Substantia nigra (tissue), 51 donors: ENCODE measurements at places on chromosomes 5 and 9.

DNA sequence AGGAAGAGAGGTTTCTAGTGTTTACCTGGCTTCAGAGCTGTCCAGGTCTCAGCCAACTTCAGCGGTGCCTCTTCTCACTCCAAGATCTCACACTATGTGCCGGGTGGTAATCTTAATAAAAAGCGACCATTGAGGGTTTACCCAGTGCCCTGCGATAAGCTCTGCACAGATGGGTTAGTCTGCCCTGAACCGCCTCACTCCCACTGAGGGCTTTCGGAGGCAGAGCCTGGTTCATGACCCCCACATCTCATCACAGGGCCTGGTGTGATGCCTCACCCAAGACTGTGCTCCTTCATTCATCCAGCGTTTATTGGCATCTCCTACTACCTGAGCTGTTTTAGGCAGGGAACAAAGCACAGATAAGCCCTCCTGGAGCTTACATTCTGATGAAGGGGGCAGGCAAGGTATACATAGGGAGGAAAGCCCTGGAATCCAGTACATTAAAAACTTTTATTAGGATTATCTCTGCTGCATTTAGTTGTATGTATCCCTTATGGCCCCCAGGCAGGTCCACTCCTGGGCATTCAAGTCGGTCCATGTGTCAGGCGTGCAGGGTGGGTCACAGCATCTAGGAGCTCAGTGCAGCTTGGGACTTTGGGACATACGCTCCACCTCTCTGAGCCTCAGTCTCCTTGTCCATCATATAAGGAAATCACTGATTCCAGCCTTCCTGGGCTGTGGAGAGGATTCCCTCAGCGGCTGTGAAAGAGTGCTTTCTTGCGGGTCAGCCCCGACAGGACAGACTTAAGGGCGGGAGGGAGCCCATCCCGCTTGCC lies 613 bp upstream of the COL15A1 start:
- DNase-seq = no peak

DNA sequence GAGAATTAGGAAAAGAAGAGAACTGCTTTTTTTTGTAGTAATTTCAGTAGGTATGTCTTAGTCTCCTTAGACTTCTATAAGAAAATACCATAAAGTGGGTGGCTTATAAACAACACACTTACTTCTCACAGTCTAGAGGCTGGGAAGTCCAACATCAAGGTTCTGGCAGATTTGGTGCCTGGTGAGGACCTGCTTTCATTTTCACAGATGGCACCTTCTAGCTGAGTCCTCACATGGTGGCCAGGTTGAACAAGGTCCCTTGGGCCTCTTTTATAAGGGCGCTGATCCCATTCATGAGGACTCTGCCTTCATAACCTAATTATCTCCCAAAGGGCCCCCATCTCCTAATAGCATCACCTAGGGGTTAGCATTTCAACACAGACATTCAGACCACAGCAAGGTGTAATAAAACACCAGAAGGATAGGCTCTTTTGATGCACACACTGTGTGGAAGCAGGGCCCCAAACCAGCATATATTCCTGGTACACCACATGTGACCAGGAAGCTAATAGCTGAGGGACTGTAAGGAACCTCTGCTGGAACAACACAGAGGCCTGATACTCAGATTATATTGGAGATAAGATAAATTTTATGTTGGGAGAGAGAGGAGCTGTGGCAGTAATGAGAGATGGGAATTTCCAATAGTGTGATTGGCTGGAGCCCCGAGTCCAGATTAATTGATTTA lies 384.9 kb downstream of the RAB3C start:
- no peak for DNase-seq

- no peak for DNase-seq
These were observed 23.5 kb downstream of the GRAMD2B start for GRCh38 chr5:126446498-126447224.

- DNase-seq = no peak
These were observed 29.4 kb downstream of the SMAD5 start for GRCh38 chr5:136162008-136162407.

DNA sequence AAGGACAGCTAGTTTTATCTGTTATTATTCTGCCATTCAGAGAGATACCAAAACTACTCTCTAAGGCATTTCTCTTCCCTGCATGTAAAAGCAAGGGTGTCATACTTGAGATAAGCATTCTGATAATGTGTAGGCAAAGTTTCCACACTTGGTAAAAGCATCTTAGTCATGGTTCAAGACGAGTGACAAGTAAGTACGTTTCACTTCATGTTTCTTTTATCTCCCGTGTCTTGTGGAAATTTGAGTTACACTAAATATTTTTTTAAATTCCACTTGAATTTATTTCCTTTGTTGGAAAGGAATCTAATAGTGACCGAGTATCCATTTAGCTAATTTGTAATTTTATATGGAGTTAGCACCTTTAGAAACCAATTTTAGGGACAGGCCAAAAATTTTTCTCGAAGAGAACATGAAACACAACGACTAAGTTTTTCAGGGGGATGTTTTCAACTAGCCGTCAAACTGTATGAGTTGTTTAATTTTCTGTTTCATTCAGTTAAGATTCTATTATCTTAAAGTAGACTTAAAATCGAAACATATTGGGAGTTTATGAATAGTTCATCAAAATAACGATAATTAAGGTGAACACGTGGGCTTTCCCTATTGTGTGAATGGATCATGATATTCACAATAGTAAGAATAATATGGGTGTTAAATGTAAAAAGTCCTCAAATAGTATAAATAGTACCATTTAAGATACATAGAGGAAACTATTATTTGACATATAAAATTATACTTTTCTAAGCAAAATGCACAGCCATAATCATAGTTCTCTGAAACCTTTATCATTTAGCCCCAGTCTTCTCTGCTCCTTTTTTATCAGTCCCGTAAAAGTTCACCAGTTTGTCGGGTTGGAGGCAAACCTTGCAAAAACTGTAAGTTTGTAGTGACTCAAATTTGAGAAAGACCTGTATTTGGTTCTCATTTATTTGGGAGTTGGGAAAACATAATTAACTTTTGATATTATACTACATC lies 1.6 kb downstream of the RFESD start:
- DNase-seq = no peak

DNA sequence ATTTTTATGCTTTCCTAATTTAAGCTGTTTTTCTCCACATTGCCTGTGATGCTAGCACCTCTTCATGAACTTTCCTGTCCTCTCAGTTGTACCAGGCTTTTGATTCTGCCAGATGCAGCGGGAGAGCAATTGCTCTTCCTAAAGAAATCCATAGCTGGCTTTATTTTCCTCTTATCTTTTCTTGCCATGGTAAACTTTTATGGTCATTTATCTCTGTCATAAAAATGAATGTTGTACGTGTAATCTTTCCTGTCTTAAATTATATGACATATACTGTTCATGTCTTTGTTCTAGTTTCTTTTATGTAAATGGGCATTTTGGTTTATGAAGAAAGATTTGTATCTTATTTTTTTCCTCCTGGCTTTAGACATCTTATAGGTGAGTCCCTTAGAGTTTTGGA lies 127.5 kb downstream of the SH3GL2 start:
- no peak for DNase-seq

DNA sequence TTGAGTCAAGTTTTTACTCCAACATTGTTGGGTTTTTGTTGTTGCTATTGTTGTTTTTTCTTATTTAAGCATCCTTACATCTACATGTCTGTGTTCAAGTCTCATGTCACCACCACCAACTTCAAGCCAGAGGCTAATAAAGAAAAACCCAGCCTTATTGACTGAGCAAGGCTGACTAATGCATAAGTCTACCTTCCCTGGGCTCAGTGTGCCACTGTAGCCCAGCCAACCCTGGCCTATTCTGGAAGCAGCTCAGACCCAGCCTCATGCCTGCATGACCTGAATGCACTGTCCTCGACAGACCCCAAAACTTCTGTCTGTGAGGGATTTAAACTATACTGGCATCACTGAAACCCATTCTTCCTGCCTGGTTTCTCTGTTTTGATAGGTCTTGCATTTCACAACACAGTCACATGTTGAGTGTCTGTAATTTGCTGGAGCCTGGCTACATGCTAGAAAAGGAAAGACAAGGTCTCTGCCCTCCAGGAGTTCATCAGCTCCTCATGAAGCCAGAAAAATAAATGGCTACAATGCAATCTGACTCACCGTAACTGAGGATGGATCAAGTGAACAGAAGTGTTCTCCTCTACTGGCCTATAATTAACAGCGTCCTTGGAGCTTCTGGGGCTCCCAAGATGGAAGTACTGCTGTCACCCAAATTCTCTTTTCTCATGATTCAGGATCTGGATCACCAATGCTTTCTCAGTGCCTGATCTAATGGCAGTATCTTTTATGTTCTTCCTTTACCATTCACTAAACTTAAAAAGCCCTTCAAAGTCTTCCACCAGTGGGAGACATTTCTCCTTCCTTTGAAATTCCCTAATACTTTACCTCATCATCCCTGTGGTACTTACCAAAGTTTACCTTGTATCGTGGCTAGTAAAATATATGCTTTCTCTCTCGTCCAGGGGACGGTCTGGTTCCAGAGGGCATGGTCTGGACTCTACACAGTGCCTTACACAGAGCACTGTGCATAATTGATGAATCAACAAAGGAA lies 103.9 kb upstream of the IFNE start:
- no peak for DNase-seq

DNA sequence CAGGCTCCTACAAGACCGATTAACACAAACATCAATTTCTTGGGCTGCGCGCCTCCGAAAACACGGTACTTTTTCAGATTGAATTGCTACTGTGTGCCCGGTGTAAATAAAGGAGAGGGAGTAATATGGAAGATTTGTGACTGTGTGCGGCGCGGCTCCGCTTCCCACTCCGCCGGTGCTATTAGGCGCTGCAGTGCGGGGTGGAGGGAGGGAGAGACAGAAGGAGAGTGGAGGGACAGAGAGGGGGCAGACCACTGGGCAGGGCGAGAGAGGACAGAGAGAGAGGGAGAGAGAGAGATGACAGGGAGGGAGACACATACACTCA lies 24.7 kb upstream of the RNU6ATAC start:
- DNase-seq = no peak

- DNase-seq = no peak
These were observed 73.7 kb downstream of the ITGA1 start for GRCh38 chr5:52861368-52861767.
